ENCODE measurements at places on chromosomes 12 and 14. TPM values are rescaled to one million over a fixed set of nuclear protein-coding genes. Genes with fewer than 3 reads are reported as not detected.

The ZNF268 gene
- total RNA-seq: 43.3 TPM

The CPM gene
- 1.7 TPM for total RNA-seq

The INHBC gene
- total RNA-seq: not detected

GRCh38 chr12:19683178-19683927, 244.1 kb downstream of the AEBP2 start:
- DNase-seq: peak; percentile 47

DNA sequence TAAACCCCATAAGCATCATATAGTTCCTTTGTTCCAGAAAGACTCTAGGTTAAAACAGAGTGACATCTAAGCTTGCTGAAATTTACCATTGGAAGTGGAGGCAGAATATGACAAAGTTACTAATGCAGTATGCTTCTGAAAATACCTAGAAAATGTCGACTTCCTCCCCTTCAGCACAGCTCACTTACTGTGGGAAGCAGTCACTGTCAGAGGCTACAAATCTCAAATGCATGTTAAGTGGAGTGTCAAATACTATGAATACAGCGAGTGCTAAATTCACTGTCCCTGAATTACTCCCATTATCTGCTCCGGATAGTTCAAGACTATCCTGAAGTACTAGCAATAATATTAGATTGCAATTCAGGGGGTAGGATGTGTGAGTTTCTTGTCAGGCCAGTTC, 1454.6 kb downstream of the AACS start:
- DNase-seq: no peak
